Fibroblast of lung (primary cell): ENCODE measurements at places on chromosomes 16 and 17. TPM values are rescaled to one million over a fixed set of nuclear protein-coding genes. Genes with fewer than 3 reads are reported as not detected.

The TBC1D3B gene
- total RNA-seq: 1.8 and 2.3 TPM in 2 replicates

DNA sequence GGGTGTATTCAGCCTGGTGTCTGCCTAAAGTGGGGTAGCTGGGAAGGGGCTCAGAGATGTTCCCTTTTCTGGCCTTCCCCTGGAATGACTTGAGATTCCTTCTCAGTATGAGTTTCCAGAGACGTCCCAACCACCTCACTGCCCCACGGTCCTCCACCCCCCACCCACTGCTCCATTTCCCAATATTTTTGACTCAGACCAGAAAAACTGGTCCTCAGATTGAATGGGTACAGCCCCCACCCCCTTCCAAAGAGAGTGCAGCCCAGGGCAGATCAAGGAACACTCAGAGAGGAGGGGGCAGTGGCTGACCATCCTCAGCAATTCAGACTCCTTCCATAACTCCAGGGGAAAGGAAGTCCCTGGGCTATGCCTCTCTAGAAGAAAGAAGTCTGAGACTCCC lies 3.2 kb downstream of the ACLY start:
- H3K4me3 ChIP-seq: no peak overlapping the region
- no peak overlapping the region for H3K27ac ChIP-seq
- no peak for DNase-seq
- peaks cover 20% of the 10 kb centered on the region for H3K36me3 ChIP-seq
- no peaks in the 10 kb centered on the region for H3K27me3 ChIP-seq
- H3K4me1 ChIP-seq: peaks cover 42% of the 10 kb centered on the region

DNA sequence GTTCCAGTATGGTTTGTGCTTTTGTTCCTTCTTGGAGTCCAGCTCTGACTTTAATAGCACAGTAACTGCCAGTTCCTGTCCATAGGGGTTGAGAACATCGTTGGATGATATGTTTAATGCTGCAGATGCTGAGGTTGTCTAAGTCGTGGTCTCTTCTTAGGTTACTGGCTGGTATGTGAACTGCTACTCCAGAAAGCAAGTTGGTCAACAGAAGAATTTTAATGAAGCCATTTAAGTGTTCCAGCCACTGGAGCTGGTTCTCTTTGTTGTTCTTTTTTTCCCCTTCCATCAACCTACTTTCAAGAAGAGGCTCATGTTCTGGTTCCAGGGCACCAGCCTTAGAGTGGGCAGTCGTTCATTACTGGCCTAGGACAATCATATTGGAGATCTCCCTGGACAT lies 140.3 kb upstream of the TBX2 start:
- no peaks in the 10 kb centered on the region for H3K27me3 ChIP-seq
- peak overlapping the region; percentile 7 for H3K27ac ChIP-seq
- H3K4me1 ChIP-seq: peaks cover 16% of the 10 kb centered on the region
- H3K4me3 ChIP-seq: no peak overlapping the region

- no peak for DNase-seq
- H3K4me1 ChIP-seq: peaks cover 6% of the 10 kb centered on the region
- no peak overlapping the region for H3K4me3 ChIP-seq
- no peaks in the 10 kb centered on the region for H3K27me3 ChIP-seq
- H3K27ac ChIP-seq: no peak overlapping the region
- peaks cover 3% of the 10 kb centered on the region for H3K36me3 ChIP-seq
Observed at GRCh38 chr17:48113201-48113676, 5.7 kb downstream of the SNX11 start.

- no peaks in the 10 kb centered on the region for H3K27me3 ChIP-seq
- H3K36me3 ChIP-seq: no peaks in the 10 kb centered on the region
- H3K4me3 ChIP-seq: peak overlapping the region; percentile 90
- DNase-seq: no peak
Observed at GRCh38 chr17:30599428-30600059, 122.3 kb downstream of the GOSR1 start.

DNA sequence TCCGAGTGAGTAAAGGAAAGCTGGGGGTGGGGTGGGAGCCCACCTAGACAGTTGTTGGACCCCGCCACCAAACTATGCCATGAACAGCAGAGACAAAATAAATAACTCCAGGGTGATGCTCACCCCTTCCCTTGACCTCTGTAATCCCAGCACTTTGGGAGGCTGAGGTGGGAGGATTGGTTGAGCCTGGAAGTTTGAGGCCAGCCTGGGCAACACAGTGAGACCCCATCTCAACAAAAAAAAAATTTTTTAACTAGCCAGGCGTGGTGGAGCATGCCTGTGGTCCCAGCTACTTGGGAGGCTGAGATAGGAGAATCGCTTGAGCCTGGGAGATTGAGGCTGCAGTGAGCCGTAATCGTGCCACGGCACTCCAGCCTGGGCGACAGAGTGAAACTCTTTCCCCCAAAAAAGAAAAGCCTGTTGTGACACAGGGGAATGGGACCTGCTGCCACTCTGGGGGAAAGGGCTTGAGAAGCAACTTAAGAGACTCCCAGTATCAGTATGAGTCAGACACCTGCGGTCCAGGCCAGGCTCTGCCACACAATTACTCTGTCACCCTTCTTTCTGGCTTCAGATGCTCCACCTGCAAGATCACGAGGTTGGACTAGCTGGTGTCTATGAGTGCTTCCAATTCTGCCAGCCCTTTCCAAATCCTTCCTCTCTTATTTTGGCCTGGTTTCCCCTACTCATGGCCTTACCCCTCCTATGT lies 5.0 kb downstream of the SGCA start:
- no peak overlapping the region for H3K4me3 ChIP-seq
- H3K36me3 ChIP-seq: no peaks in the 10 kb centered on the region
- H3K27ac ChIP-seq: no peak overlapping the region
- no peaks in the 10 kb centered on the region for H3K27me3 ChIP-seq
- peaks cover 22% of the 10 kb centered on the region for H3K4me1 ChIP-seq
